RPMI7951 (cell line): ENCODE measurements at places on chromosomes 1 and 21. TPM values are rescaled to one million over a fixed set of nuclear protein-coding genes. Genes with fewer than 3 reads are reported as not detected.
A peak's percentile ranks its signal among the peaks of the same experiment; 100 is the strongest.

DNA sequence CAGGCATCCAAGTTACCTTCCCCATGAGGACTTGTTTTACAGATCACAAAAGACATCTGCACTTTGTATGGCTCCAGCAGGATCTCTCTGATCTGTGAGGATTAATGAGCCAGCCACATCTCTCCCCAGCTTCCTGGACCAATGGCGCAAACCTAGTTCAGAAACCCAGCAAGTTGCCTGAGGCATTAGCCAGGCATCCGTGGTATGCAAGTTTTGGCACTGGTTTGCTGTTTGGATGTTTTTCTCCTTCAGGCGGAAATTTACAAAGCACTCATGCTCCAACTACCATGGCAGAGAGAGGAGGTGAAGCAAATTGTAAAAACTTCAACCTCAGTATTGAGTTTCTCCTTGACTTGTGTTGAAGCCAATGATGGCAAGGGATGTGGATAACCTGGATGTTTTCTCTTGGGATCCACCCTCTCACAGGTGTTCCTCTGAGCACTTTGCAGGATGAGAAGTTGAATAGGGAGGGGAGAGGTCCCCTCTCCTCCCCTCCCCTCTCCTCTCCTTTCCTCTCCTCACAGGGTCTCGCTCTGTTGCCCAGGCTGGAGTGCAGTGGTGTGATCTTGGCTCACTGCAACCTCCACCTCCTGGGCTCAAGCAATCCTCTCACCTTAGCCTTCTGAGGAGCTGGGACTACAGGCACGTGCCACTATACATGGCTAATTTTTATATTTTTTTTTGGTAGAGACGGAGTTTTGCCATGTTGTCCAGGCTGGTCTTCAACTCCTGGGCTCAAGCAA is 25.6 kb upstream of the ENO1 start:
- peak; percentile 99 for DNase-seq

GRCh38 chr1:34055818-34056217 is 109.2 kb downstream of the CSMD2 start:
- no peak for DNase-seq

DNA sequence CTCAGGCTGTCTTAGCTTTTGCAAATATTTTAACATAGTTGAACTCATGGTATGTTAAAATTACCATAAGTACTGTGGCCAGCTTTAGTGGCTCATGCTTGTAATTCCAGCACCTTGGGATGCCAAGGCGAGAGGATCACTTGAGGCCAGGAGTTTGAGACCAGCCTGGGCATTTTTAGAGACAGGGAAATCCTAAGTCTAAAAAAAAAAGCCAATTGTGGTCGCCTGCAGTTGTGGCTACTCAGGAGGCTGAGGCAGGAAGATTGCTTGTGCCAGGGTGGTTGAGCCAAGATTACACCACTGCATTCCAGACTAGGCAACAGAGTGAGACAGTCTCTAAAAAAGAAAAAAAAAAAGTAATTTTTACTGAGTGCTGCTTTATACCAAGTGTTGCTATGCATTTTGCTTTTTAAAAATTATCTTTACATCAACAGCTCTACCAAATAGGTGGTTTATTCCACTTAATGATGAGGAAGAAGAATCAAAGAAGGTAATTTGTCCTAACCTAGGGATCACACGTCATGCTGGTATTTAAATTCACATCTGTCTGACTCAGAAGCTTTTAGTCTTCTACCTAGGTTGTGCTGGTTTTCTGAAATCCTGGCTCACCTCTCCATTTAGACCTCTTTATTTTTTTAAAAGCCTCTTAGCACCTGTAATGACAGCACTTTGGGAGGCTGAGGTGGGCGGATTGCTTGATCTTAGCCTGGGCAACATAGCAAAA is 16.8 kb downstream of the PPP1R12B start:
- DNase-seq = peak; percentile 34

GRCh38 chr1:57599236-57599994 is 175.6 kb upstream of the DAB1 start:
- no peak for DNase-seq

DNA sequence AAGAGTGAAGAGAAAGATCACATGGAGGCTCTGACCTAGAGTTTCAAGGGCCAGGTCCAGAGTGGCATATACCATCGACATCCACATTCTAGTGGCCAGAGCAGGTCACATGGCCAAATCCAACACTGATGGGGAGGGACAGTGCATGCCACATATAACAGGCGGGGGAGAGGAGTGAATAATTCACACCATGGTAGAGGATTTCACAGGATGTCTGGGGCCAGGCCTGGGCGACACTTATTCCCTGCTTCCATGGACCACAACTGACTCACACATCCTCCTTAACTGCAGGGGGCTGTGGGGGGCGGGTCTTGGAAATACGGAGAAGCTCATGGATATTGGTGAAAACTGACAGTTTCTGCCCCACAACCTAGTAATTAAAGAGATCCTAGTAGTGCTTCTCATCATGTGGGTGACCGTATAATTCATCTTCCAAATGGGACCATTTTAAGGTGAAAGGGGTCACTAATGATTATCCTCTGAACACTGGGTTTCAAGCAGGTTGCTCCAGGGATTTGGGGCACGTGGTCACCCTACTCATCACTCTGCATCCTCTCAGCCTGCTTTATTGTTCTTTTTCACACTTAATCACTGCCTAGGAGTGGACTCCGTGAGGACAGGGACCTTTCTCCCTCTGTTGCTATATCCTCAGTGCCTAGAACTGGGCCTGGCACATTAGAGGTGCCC is 44.0 kb downstream of the IGSF21 start:
- no peak for DNase-seq

DNA sequence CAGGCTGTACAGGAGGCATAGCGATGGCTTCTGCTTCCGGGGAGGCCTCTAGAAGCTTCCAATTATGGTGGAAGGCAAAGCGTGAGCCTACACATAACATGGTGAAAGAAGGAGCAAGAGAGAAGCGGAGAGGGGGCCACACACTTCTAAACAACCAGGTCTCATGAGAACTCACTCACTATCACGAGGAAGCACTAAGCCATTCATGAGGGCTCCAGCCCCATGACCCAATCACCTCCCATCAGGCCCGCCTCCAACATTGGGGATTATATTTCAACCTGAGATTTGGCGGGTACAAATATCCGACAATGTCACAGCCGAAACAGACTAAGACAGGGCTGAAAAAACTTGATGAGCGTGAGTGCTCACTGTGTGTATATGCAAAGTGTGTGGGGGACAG is 89.3 kb upstream of the CNIH3 start:
- no peak for DNase-seq

DNA sequence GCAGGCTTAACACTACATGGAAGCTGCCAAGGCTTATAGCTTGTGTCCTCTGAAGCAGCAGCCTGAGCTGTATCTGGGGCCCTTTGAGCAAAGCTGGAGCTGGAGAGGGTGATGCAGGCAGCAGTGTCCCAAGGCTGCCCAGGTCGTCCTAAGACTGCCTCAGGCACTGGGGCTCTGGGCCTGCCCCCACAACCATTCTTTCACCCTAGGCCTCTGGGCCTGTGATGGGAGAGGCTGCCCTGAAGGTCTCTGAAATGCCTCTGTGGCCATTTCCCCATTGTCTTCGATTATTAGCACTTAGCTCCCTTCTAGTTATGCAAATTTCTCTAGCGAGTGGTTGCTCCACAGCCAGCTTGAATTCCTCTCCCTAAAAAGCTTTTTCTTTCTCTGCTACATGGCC is 142.0 kb downstream of the LRIG2 start:
- no peak for DNase-seq

DNA sequence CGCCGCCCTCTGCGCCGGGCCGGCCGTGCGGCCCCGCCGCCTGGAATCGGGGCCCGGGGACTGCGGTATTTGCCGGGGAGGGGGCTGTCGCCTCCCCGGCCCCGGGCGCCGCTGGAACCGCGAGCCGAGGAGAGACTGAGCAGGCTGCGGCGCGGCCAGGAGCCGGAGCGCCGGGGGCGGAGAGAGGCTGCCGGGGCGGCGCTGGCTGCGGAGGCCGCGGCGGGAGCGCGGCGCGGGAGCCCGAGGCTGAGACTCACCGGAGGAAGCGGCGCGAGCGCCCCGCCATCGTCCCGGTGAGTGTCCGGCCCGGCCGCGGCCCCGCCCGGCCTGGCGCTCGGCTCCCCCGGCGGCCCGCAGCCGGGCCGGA is 746 bp downstream of the DYRK1A start:
- no peak for DNase-seq

DNA sequence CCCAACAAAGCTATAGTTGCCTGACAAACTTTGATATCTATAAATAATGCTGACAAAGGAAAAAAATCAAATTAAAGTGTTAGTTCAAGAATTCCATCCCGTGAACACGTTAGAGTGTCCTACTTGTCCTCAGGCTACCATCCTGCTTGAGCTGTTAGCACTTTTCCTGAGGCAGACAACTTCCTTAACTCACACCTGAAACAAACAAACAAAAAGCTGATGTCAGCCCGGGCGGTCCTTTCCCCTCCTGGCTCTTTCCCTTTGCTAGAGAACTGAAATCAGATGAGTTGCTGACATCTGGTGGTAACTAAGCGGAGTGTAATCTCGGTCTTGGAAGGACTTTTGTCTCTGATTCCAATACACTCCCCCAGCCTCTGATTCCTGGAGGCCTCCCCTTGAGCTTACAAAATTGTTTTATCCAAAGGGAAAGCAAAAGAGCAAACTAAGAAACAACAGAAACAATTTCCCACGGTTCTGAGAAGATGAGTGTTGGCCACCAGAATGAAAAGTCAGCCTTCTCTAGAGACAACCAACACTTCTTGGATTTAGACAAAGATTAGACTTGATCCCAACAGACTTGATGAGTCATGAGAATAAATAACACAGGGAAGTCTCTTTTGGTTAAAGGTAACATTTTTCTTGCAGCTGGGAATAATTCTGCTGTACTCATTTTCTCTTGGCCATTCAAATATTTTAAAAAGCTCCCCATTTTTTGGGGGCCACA is 135.4 kb downstream of the PROX1 start:
- peak; percentile 77 for DNase-seq

GRCh38 chr21:26185446-26185845 is 14.9 kb upstream of the APP start:
- no peak for DNase-seq

DNA sequence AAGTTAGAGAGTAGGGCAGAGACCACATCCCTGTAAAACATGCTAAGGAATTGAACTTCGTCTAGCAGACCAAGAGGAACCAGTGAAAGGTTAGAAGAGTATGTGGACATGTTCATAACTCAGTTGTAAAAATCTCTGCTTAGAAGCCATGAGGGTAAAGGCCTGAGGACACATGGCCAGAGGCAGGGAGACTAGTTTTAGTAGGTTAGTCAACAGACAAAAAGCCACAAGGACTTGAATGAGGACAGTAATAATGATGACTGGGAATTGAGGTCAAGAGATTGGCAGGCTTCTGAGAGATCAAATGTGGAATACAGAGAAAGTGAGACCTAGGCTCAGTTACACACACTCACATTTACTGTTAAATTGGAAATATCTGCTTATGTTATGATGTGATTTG is 205.5 kb upstream of the HOOK1 start:
- peak; percentile 26 for DNase-seq

- no peak for DNase-seq
Measured at GRCh38 chr1:84540759-84541158, 33.5 kb downstream of the CTBS start.

DNA sequence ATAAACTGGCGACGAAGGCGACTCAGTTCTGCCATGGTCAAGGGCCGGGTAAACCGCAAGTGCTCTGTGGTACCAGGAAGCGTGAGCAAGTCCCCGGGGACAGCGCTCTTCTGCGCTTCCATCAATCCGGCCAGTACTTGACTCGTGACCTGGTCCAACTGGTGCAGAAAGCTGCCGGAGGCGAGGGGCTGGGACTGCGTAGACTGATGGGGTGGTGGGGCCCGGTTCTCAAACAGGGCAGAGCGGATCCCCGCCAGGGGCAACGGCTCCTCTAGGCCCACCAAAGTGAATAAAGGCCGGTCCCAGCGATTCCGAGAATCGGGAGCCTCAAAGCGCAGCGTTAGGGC is 852 bp downstream of the KTI12 start:
- DNase-seq = peak; percentile 75

DNA sequence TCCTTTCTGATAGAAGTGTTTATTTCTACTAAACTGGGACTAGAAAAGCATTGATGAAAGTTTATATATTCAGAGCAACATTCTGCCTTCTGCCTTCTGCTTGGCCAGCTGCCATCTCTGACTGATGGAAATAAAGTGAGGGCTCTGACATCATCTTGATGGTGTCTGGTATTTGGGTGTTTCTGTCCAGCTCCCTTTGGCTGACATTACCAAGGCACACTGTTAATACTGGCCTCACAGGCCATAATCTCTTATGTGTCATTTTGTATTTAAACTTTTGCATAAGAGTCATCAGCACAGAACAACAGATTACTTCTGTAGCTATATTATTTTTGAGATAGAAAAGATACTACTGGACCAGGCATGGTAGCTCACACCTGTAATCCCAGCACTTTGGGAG is 216.9 kb downstream of the RYR2 start:
- DNase-seq = no peak

DNA sequence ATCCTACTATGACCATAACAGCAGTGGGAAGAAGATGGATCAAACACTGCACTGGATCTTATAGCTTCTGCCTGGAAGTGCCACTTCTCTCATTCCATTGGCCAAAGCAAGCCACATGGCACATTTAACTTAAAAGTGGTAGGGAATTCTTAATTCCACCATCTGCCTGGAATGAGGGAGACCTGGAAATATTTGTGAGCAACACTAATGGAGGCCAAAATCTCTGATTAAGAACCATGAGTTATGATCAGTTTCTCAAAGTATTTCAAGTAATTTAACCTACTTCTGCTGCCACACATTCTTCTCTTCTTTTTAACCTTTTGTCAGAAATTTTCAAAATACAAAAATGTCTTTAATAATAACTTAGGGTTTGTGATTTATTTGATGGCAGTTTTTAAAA is 154.0 kb upstream of the C1orf87 start:
- DNase-seq = peak; percentile 22

GRCh38 chr1:19081218-19081893 is 124.9 kb upstream of the IFFO2 start:
- peak; percentile 78 for DNase-seq

DNA sequence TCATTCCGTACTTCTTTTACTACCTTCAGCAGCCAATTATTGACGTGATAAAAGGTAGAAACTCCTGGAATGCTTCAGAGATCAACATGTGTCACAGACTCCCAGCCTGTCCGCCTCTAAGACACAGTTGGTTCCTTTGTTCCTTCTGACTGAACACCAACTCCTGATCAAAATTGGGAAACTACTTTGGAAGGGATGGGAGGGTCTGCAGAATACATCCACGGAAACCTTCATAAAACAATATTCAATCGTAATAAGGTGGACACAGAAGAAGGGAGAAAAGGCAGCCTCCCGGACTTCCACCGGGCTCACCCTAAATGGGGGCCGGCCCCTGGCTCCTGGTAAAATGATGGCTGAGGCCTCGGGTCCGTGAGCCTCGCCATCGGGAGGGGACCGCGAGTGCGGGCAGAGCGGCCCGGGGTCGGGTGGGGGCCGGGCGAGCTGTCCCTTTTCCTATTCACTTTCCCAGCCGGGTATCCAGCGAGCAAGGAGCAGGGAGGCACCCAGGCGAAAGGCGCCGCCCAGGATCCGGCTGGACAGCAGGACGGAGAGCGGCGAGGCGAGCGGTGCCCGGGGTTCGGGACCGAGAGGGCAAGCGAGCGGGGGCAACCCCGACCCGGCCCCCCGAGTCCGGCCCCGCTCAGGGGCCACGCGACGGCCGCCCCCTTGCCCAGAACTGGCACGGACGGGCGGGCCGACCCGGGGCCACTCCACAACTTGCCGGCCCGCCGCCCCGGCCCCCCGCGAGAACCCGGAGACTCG is 805 bp downstream of the NRIP1 start:
- DNase-seq = peak; percentile 52

GUCA2B gene
- not detected in 2 replicates for total RNA-seq

SLC9C2 gene
- total RNA-seq = not detected in 2 replicates

DNAJC6 gene
- 4.9 and 5.2 TPM in 2 replicates for total RNA-seq

TEX38 gene
- total RNA-seq = not detected in 2 replicates

SRGAP2C gene
- 36.4 and 38.7 TPM in 2 replicates for total RNA-seq

HRNR gene
- total RNA-seq = under 0.01 TPM in 1 of 2 replicates, not detected in the other

RGS16 gene
- 4.1 and 4.6 TPM in 2 replicates for total RNA-seq

FCER1G gene
- 1.3 TPM in 1 of 2 replicates, not detected in the other for total RNA-seq

RORC gene
- total RNA-seq = not detected in 2 replicates
